Right ventricle myocardium inferior (tissue), 1 donor: ENCODE measurements at places on chromosomes 7 and 10. TPM values are rescaled to one million over a fixed set of nuclear protein-coding genes. Genes with fewer than 3 reads are reported as not detected.

DNA sequence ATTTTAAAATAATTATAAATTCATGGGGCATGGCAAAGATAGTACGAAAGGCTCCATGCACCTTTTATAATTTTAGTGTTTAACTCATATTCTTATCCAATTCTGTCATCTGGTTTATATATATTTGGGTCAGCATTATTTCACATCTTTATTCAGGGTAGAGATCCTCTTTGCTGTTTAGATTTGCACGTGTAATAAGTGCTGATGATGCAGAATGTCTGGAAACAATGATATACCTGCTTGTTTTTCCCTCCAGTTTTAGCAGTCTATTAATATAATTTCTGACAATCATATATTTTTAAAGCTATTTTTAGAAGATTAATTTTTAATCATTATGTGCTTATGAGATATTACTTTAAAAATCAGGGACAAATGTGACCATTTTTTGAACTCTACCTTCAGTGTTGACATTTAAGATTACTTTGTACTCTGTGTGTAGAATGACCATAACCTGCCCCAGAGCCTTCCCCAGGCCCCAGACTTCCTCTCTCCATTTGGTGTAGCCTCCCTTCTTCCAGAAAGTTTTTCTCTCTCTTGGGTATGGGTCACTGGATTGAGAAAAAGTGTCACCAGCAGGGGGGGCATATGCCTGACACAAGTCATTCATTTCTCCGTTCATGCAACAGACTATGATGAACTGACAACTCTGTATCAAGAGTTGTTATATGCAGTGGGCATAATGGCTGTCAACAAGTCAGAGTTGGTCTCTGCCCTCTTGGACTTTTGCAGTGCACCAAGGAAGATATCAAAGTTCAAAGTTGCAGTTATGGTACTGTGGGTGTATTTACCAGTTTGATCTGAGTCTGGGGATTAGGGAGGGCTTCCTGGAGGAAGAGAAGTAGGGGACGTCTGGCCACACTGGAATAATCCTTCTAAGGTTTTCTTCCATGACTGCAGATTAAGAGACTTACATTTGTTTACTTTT is 192.6 kb upstream of the CCDC6 start:
- DNase-seq = no peak

DNA sequence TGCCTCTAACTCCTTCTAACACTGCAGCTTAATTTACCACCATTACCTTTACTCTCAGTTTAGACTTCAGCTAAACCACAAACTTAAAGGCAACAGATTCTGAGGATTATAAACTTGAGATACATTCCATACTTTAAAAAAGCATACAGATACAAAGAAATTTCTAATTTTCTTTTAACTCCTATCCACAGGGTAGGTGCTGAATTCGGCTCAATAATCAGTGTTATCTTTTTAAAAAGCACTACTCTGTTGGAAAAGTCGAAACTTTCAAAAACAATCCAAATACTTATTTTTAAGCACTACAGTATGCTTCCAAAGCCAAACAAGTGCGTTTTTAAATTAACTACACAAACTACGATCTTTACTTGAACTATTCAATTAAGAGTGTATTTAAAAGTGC is 1.0 kb downstream of the SMNDC1 start:
- no peak for DNase-seq

DNA sequence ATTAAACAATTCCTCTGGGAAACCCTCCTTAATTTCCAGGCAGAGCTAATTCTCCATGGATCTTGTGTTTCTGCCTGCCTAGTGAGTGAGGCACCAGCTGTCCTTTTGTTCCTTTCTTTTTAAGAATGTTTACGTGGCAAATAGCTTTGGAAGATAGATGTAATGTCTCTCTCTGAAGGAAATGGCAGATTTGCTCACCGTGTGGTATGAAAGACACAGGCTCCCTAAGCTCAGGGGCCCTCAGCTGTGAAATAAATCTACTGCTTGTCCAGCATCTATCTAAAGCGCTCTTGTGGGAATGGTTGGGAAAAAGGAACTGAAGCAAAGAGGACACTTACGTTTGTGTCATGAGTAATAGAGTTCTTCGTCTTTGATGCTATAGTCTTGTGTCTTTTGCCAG is 64.6 kb downstream of the FAS start:
- DNase-seq = no peak

Gene LRRC61
- 4.7 TPM for total RNA-seq

GRCh38 chr10:10794791-10795191 is 222.9 kb upstream of the CELF2 start:
- no peak for DNase-seq

Gene H2BK1
- total RNA-seq = not detected

DNA sequence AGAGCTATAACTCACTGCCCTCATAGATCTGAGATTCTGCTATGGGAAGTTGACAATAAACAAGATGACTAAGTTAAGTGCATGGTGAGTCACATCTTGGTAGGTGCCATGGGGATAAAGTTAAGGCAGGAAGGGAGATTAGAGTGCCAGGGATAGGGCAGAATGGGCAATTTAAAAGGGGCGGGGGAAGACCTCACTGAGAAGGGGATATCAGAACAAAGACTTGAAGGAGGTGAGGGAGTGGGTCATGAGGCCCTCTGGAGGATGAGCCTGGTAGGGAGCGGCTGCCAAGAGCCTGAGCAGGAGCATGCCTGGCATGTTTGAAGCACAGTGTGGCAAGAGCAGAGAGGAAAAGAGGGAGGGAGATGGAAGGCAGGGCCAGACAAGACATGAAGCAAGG is 34.8 kb upstream of the INMT start:
- no peak for DNase-seq

DNA sequence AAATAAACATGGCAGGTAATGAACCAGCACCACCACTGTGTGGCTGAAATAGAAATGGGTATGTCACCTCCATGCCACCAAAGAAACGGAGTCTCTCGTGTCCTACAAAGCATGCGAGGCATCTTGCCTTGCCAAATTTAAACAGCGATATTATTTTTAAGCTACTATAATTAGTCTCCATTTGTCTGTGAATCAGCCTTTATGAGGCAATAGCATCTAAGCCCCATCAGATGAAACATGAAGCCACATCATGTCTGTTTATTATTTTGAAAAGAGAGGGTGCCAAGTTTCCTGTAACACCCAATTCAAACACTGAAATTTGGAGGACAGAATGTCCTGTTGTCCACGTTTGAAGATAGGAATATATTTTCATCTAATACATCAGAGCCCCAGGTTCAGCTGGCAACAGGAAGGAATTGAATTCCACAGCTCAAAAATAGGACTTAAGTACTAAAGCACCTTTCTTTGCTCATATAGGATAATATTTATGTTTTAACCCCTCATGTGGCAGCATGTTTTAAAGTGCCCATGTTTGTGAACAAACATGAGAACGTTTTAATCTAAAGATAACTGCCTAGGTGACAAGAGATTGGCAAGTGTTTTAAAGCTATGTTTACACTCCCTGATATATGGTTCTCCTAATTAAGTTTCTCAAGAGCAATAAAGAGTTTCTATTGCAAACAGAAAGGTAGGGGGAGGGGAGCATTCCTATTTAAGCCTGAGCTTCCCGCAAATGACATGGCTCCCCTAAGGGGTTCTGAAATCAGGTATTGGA is 86.8 kb downstream of the SORBS1 start:
- DNase-seq = no peak

Gene GDF2
- not detected for total RNA-seq

- DNase-seq = no peak
These were observed 70.1 kb downstream of the CDK14 start for GRCh38 chr7:90666186-90666585.

GRCh38 chr10:24822590-24822989 is 98.9 kb upstream of the ARHGAP21 start:
- DNase-seq = no peak

- DNase-seq = no peak
These were observed 26.2 kb downstream of the PTPN12 start for GRCh38 chr7:77563275-77563674.

DNA sequence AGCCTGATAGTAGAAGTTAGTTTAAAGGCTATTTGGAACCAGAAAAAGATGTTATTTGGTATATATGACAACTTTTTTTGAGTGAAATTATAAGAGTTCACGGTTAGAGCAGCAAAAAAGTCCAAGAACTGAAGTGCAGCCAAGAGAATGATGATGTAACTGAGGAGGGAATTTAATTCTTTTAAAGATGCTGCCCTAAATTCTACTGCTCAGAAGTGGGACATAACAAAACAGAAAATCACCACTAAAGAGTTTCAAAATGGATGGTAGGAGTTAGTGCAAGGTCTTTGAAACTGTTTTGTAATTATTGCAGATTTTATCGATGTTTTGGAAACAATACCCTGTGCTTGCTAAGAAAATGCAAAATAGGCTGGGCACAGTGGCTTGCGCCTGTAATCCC is 6.5 kb downstream of the SAMD8 start:
- peak; percentile 3 for DNase-seq

DNA sequence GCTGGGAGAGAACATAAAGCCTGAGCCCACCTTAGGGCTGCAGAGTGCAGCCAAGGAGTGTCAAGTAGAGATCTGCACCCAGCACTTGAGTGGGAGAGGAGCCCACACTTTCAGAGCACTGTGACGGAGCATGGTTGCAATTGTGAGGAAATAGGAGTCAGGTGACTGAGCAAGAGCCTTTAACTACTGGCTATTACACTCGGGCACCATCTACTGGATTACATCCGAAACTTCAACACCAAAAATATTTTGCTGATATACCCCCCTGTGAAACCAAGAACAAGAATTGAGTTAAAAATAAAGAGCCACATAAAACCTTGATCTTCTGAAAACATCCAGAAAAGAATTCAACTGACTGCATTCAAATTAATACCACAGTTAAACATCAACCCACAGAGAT is 657.9 kb downstream of the NXPH1 start:
- DNase-seq = no peak

- DNase-seq = no peak
These were observed 1.8 kb downstream of the SEMA3C start for GRCh38 chr7:80916770-80917741.

DNA sequence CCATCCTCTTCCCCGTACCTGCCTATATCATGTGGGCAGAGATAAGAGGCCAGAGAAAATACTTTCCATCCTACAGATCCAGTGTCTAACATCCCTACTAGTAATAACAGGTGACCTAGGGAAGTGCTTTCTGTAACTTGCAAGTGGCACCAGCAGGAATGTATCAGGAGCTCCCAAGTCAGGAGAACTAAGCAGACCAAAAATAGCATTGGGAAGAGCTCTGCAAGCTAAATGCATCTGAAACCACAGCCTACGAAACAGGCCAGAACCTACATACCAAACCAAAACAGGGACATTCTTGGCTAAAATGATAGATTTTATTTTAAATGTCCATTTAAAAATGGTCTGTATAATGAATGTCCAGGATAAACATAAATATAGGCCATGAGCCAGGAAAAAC is 680.8 kb downstream of the PHTF2 start:
- no peak for DNase-seq

- no peak for DNase-seq
These were observed 32.8 kb downstream of the HIPK2 start for GRCh38 chr7:139744768-139745677.

GRCh38 chr10:33484787-33485186 is 150.3 kb upstream of the NRP1 start:
- no peak for DNase-seq

DNA sequence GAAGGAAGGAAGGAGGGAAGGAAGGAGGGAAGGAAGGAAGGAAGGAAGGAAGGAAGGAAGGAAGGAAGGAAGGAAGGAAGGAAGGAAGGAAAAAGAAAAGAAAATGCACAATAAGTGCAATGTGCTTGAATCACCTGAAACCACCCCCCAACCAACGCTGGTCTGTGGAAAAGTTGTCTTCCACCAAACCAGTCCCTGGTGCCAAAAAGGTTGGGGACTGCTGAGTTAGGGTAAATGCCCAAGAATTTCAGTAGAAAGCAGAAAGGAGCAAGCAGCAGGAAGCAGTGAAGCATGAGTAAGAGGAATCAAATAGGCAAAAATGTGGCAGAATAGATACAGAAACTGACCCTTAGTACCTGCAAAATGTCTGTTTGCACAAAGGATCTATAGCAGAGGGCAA is 137.2 kb downstream of the JCAD start:
- no peak for DNase-seq

- no peak for DNase-seq
These were observed 98.3 kb downstream of the MKLN1 start for GRCh38 chr7:131425992-131426391.

Gene CHRM2
- 70.4 TPM for total RNA-seq

DNA sequence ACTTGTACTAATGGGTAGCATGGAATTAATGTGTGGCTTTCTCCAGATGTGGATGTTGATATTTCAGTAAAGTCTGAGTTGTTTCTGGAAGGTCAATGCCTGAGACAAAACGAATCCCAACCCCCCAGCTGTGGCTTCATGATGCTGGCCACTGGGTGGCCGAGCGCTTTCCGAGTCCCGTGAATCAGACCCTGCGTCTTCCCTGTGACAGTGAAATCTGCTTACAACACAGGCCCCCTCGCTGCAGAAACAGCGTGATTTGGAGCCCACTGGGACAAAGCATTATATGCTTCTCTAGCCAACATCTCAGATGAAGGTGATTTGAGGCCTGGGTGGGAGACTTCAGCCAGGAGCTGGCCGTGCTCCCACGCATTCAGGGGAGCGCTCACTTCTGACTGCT is 124.7 kb downstream of the WDR37 start:
- no peak for DNase-seq

DNA sequence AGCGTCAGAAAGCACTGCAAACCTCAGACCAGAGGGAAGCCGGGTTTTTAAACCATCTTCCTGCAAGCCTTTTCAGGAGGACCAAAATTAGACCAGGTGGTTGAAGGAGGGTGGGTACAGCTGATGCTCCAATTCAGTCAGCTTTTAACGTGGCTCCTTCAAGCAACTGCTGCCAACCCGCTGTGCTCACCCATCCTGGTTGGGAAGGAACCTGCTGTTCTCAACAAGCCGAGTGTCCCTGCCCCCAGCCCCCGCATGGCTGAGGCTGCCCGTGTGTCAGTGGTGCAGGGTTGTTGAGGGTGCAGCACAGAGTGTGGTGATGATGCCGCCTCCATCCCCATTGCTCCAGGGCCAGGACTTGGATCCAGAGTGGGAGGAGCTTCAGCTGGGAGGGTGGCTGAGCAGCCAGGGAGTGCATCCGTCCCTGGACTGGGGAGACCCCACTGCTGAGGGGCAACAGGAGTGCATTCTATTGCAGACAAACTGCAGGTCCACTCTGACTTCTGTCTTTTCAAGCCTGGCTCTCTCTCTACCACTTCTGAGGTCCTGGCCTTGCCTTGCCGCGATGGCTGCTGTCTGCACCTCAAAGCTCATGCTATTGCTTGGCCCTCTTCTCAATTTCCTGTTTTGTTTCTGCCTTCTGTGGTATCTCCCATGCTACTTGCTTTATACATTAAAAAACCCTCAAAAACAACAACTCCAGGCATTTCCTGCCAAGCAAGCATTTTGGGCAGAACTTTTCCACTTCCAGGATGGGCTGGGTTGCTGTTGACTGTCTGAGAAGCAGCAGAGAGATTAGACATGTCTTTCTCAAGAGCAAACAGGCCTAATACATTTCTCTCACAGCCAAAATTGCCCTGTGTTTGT is 134.7 kb downstream of the DNAJB6 start:
- no peak for DNase-seq

GRCh38 chr10:95635319-95635733 is 21.2 kb downstream of the ALDH18A1 start:
- DNase-seq = no peak

Gene CYP2E1
- total RNA-seq = 0.89 TPM
